ENCODE measurements at places on chromosomes 5 and 9.

GRCh38 chr5:143318270-143318669 lies 85.2 kb downstream of the NR3C1 start:
- DNase-seq, result no peak

- no peak for DNase-seq
Observed at GRCh38 chr5:172145870-172146747, 41.9 kb downstream of the STK10 start.

GRCh38 chr5:173834071-173834771 lies 53.9 kb upstream of the CPEB4 start:
- no peak for DNase-seq

DNA sequence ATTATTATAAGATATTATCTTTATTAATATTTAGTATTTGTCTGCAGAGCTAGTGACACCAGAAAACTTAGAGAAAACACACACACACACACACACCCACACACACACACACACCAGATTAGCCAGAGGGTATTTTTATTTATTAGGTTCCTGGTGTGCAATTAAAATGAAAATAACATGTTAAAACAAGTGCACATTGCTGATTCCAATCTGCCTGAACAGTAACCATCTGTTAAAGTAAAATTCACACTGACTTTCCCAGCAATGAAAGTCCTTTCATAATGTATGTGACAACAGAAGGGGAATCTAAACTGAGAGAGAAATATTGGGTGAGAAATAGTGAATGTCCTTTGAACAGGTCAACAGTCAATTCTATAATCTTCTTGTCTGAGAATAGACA lies 2323.5 kb upstream of the ACO1 start:
- no peak for DNase-seq

Measured in smooth muscle cell of the brain vasculature (primary cell).